Jurkat, Clone E6-1 (cell line): ENCODE measurements at places on chromosomes 2 and 18.

- no peak for DNase-seq
Measured at GRCh38 chr2:68302281-68302875, 17.4 kb downstream of the CNRIP1 start.

- peak; percentile 24 for DNase-seq
Measured at GRCh38 chr18:2905854-2906703, 59.3 kb downstream of the EMILIN2 start.

GRCh38 chr18:54251606-54252390 lies 17.5 kb upstream of the POLI start:
- no peak for DNase-seq

GRCh38 chr2:57598551-57598950 lies 448.1 kb upstream of the VRK2 start:
- no peak for DNase-seq

- no peak for DNase-seq
Measured at GRCh38 chr18:11002277-11002676, 147.1 kb downstream of the PIEZO2 start.
